ENCODE measurements at places on chromosomes 12 and 14. TPM values are rescaled to one million over a fixed set of nuclear protein-coding genes. Genes with fewer than 3 reads are reported as not detected.

KLHDC1 gene
- 21.6 TPM for total RNA-seq

CLEC6A gene
- not detected for total RNA-seq

DGLUCY gene
- 44.6 TPM for total RNA-seq

C14orf132 gene
- total RNA-seq, result 26.2 TPM

MMP17 gene
- 3.9 TPM for total RNA-seq

CD4 gene
- 11.5 TPM for total RNA-seq

TECPR2 gene
- 12.5 TPM for total RNA-seq

FIGNL2 gene
- 0.53 TPM for total RNA-seq

DPPA3 gene
- total RNA-seq, result not detected

NXPH4 gene
- 0.79 TPM for total RNA-seq

TAS2R8 gene
- 0.58 TPM for total RNA-seq

GSC gene
- total RNA-seq, result 0.79 TPM

KLRF2 gene
- not detected for total RNA-seq

RIN3 gene
- total RNA-seq, result 9.1 TPM

CAPS2 gene
- 17.2 TPM for total RNA-seq

CLEC1A gene
- 3.2 TPM for total RNA-seq

GPRC5A gene
- 12.1 TPM for total RNA-seq

BBOF1 gene
- total RNA-seq, result 23.9 TPM

SLC10A1 gene
- total RNA-seq, result not detected

TRPV4 gene
- total RNA-seq, result 0.90 TPM

NOVA1 gene
- total RNA-seq, result 31.6 TPM

RBMS2 gene
- total RNA-seq, result 27.5 TPM

GALNT16 gene
- total RNA-seq, result 11.4 TPM

RNASE4 gene
- 39.5 TPM for total RNA-seq

RIMBP2 gene
- total RNA-seq, result 2.7 TPM

PLEKHH1 gene
- total RNA-seq, result 5.1 TPM

INHBC gene
- total RNA-seq, result not detected

MFAP5 gene
- total RNA-seq, result 244 TPM

TAS2R46 gene
- 11.7 TPM for total RNA-seq

AQP5 gene
- total RNA-seq, result 1.4 TPM

ITGB7 gene
- 1.6 TPM for total RNA-seq

NGB gene
- total RNA-seq, result not detected

PAPLN gene
- 4.8 TPM for total RNA-seq

GPRC5D gene
- total RNA-seq, result not detected

PTPRO gene
- 4.8 TPM for total RNA-seq

RNASE11 gene
- not detected for total RNA-seq

B4GALNT1 gene
- 3.6 TPM for total RNA-seq

ZBTB39 gene
- total RNA-seq, result 6.8 TPM

NOS1 gene
- 1.7 TPM for total RNA-seq

RBP5 gene
- 2.6 TPM for total RNA-seq

PRB2 gene
- not detected for total RNA-seq

NRL gene
- total RNA-seq, result 0.85 TPM

MGAT4C gene
- total RNA-seq, result 12.1 TPM

CMTM5 gene
- 3.5 TPM for total RNA-seq

ATXN7L3B gene
- total RNA-seq, result 36.0 TPM

APOF gene
- not detected for total RNA-seq

BMAL2 gene
- total RNA-seq, result 9.3 TPM

CLEC4A gene
- 2.1 TPM for total RNA-seq

POTEM gene
- not detected for total RNA-seq

DNAL1 gene
- total RNA-seq, result 13.3 TPM

SLC24A4 gene
- 0.85 TPM for total RNA-seq
